Activated B cell treated with CpG ODN at 0.5 μM for 24 hours (primary cell): ENCODE measurements at places on chromosomes 5 and 9. TPM values are rescaled to one million over a fixed set of nuclear protein-coding genes. Genes with fewer than 3 reads are reported as not detected.
A peak's percentile ranks its signal among the peaks of the same experiment; 100 is the strongest.

- DNase-seq: no peak
Observed at GRCh38 chr9:73133022-73133651, 18.5 kb upstream of the ANXA1 start.

The NR4A3 gene
- 20.7 and 21.5 TPM in 2 replicates for total RNA-seq

DNA sequence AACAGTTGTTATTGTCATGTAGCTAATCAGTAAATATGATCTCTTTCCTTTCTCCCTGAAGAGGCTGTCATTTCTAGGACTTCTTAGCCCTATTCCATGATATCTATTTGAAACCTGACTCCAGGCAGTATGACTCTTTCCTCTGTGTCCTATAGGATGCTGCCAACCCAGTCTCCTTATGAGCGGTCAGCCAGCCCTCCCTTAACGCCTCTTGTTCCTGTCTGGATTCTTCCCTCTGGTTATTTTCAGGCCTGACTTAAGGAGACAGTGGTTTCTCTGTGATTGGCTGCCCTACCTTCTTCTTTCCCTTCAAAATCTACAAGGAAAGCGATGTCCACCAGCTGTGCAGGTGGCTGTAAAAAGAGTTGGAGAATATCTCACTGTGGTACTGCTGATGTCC is 19.4 kb upstream of the C5orf63 start:
- no peak for DNase-seq

The PCDHB12 gene
- not detected in 2 replicates for total RNA-seq

DNA sequence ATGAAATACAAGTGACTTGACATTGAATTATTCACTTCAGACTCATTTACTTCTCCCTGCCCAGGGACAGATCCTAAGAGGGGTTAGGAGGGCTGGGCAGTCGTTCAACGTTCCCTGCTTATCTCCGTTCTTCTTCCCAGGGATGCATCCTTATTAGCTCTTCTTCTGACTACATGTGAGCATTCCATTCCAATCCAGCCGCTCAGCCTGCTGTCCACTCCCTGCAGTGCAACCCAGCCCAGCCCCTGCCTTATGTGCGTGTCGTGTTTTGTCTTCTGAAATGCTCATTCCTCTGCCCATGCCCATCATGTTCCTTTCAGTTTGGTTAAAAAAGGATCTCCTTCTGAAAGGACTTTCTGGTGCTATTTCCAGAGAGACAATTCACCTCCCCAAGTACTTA is 64.7 kb upstream of the PALM2AKAP2 start:
- DNase-seq: no peak

The PCDHGB4 gene
- total RNA-seq: 0.91 and 1.2 TPM in 2 replicates

The PAPPA gene
- not detected in 2 replicates for total RNA-seq

- DNase-seq: peak; percentile 18
Observed at GRCh38 chr9:19127871-19128500, 694 bp upstream of the PLIN2 start.

DNA sequence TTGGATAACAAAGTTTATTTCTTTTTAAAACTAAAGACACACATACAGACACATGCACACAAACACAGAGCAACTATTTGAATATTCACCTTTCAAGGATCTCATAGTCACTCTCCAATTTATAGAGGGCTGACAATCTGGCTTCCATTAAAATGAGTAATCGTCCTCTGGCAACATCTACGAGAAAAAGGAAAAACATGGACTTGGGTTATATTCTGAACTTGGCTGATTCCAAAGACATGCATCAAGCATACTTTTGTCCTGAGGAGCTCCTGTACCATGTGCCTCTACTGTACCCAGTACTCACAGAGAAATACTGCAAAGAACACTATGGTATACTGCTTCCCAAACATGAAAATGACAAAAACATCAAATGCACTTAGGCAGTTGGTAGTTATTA is 15.4 kb downstream of the IARS1 start:
- DNase-seq: no peak

DNA sequence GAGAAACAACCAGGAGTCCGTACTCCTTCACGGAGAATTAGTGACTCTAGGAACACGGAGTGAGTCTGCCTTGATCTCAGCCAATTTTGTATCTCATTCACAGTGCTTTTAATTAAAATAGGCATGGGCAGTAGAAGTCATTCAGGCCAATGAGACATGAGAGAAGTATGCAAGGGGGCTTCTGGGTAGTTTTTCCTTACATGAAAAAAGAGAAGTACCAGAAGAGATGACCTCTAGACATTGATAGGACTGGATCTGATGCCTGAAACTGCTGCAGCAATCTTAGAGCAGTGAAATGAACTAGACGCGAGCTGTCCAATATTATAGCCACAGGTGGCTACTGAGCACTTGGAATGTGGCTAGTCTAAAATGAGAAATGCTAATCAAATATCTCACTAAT is 187.7 kb upstream of the TLE4 start:
- no peak for DNase-seq

The AGXT2 gene
- total RNA-seq: not detected in 2 replicates

- DNase-seq: no peak
Observed at GRCh38 chr5:82863266-82863665, 213.9 kb downstream of the TMEM167A start.

DNA sequence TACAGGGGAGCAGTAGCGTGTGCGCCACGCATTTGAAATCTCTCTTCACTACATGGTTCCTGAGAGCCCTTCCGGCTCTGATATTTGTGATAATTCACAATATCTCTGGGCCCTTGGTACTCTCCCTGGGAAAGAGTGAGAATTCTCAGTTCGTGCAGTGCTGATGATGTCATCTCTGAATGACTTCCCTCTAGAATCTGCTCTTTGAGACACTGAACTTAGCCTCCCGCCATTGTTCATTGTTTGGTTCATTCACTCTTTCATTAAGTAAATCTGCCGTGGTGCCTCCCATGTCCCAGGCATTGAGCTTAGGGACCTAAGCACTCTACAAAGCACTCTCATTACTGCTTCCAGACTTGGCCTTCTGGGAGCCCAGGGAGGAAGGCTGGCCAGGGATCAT is 94.0 kb downstream of the PPARGC1B start:
- DNase-seq: no peak
